AG09309 (cell line): ENCODE measurements at places on chromosomes 5 and 9.

GRCh38 chr9:5708414-5708813 is 79.5 kb downstream of the RIC1 start:
- DNase-seq: no peak

DNA sequence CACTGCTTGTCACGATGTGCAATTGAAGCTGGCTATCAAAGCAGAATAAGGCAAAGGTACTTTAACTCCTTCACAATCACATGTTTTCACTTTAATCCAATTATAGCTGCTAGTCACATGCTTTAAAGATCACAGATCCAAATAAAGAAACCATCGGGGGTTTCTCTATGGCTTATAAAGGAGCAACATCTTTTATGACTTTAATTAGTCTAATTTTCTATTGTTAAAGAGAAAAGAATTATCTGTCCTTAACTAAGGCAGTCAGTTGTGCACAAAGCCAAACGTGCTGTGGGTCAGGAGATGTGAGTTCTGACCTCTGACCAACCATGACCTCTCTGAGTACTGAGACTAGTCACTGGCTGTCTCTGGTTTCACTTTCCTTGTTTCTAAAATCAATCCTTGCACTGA is 561.1 kb downstream of the RAB3C start:
- no peak for DNase-seq

DNA sequence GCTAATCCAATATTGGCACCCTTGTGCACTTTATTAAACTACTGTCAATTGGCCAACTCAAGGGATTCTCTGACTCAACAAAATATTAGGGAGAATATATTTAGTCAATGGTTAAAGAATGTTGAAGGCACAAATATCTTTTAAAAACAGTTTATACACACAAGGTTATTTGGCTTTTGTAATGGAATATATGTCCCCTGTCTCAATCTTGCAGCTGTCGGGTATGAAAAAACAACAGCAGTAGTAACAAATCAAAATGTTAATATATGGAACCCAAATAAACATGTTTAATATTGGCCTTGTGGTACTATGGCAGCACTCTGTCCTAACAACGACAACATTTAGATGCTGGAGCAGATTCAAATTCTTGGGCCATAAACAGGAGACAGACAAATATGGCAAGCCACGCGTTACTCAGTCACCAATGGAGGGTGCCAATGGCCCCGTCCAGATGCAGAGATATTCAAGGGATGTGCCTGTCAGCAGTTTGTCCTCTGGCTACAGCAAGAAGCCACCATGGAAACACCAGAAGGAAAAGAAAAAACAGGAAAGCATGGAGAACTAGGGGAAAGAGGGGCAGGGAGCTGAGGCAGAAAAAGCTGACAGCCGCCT is 342.0 kb downstream of the NDUFS4 start:
- DNase-seq: no peak

- DNase-seq: no peak
Measured at GRCh38 chr9:135340726-135341475, 138.7 kb upstream of the PPP1R26 start.

DNA sequence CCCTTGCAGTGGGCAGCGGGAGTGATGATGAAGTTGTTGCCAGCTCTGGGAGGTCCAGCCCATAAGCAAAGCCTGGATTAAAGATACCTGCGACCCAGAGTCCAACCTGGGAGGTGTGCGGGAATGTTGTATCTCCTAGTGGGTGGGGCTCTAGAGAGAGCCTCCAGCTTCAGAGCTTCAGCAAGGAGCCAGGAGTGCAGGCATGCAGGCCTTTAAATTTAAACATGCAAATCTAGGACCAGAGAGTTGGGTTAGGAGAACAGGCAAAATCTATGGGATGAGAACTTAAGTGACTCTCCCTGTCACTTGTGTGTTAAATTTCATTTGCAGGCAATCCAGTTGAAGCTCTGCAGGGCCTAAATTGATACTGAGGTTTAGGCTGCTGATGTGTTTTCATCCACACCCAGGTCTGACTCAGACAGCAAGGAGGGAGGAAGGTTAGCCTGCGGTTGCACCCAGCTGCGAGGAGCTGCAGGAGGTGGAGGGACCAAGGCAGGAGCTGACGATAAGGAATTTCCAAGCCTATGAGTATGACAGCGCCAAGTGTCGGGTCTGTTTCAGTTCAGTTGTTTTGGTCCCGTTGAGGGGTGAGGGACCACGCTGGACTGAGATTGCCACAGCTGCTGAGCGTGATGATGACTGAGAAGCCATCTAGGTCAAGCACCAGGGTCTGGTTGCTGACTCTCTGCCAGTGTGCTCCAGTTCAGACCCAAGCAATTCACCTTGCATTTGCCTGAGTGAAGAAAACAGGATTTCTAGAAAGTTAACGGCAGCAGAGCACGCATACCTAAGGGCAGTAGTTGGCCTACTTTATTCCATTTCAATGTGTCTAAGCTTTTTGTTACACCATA is 243.0 kb downstream of the ICE1 start:
- no peak for DNase-seq

- no peak for DNase-seq
Measured at GRCh38 chr9:16899606-16900005, 29.1 kb upstream of the BNC2 start.
